Stimulated activated CD8-positive, alpha-beta memory T cell treated with anti-CD3 and anti-CD28 coated beads, Interleukin-7, amount 100 ng/mL, for 1 hour (primary cell): ENCODE measurements at places on chromosomes 11 and 22.
A peak's percentile ranks its signal among the peaks of the same experiment; 100 is the strongest.

- no peak for DNase-seq
Observed at GRCh38 chr11:69443968-69444364, 37.5 kb upstream of the LINC01488 start.

- no peak for DNase-seq
Observed at GRCh38 chr22:40635043-40635939, 1.2 kb downstream of the MRTFA start.

DNA sequence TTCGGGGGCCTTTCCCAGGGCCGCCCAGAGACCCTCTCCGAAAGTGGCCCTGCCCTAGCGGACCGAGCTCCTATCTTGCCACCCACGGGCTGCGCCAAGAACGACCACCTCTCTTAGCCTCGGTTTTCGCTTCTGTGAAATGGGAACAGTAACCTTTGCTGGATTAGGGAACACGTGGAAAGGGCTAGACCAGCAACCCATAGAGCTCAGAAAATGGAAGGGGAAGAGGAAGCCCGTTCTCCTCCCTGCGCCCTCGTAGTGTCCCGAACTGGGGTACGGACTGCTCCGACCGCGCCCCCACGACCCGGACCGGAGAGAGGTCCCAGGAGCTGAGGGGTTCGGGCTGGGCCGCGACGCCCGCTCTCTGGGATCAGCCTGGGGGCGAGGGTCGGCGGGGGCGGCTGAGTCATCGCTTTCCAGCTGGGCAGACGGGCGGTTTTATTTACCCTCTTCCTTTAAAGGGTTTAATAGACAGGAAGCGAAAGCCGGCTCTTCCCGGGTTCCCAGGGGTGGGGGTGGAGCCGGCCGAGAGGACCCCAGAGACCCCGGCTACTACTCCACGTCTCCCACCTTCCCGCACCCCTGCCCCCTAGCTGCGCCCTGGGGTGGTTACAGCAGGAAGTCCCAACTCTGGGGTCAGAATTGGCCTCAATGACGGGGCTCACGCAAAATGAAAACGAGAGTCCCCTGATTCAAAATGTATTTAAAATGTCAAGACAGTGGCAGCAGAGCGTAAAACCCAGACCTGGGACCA lies 907 bp upstream of the PHLDA2 start:
- no peak for DNase-seq

DNA sequence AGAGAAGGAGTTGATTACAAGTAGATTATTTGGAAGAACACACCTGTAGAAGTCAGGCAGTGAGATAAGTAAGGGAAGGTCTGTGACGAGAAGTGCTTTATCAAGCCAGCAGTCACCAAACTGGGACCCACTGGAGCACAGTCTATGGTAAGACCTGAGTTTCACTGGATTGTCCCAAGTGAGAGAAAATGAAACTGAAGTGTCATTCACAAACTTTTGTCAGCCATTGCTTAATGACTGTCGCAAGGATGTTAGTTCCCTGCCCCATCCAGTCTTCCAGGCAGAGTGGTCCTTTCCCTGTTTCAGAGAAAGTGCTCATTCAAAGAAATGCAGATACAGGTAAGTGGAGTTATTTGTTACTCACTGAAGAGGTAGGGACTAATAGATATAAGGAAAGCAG lies 728.0 kb upstream of the TENM4 start:
- DNase-seq = no peak

DNA sequence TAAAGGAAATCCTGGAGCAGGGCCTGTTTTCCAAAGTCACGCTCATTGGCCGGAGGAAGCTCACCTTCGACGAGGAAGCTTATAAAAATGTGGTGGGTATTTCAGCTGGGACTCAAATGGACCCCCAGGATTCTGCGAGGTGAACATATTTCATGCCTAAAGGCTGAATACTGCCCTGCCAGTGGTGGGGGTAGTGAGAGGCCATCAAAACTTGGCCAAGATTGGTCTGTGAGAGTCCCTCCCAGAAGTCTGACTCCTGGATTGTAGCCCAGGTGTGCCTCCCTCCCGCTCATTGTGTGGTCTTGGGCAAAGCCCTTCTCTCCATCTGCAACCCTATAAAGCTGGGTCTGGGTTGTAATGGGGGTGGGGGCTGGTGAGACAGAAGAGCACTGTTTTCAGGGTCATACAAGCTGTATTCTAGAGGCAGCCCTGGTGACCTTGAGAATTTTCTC lies 853 bp downstream of the HTATIP2 start:
- DNase-seq = no peak

DNA sequence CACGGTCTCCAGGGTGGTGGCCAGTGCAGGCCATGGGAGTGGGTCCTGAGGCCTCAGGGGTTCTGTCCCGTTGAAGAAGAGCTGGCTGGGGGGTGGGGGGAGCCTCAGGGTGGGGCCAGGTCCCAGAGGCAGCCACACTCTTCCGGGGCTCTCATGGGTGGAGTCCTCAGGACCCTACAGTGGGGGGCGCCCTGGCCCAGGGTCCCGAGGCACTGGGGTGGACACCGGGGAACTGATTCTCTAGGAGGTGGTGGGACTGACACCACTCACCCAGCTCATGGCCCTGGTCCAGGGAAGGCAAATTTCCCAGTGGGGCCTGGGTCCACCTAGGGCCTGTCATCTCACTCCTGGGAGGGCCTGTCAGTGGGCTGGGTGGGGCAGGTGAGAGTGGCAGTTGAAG lies 12.8 kb downstream of the GGT5 start:
- no peak for DNase-seq

DNA sequence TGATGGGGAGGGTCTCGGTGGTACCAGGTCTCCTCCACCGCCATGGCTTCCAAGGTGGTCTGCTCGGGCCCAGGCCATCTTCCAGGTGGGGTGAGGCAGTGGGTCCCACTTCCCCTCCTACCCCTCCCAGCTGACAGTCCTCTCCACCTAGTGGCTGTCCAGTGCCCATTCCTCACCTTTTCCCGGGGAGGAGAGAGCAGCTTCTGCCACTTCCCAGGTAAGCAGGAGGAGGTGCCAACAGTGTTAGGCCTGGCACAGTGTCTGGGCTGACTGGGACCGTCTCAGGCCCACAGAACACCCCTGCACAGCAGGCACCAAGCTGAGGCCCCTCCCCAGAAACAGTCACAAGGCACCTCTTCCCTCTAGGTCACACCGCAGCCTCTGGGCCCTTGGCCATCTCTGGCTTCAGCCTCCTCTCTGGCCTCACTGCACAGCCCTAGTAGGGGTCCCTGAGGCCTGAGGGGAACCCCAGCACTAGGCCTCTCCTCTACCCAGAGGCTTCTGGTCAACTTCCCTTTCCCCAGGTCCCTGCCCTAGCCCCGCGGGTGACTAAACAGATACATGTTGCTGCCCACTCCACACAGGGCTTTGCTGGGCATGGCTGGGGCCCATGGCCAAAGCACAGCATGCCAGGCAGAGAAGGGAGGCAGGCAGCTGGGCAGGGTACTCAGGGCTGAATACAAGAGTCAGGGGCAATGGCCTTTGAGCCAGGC lies 2.3 kb upstream of the ANKRD13D start:
- DNase-seq = no peak

DNA sequence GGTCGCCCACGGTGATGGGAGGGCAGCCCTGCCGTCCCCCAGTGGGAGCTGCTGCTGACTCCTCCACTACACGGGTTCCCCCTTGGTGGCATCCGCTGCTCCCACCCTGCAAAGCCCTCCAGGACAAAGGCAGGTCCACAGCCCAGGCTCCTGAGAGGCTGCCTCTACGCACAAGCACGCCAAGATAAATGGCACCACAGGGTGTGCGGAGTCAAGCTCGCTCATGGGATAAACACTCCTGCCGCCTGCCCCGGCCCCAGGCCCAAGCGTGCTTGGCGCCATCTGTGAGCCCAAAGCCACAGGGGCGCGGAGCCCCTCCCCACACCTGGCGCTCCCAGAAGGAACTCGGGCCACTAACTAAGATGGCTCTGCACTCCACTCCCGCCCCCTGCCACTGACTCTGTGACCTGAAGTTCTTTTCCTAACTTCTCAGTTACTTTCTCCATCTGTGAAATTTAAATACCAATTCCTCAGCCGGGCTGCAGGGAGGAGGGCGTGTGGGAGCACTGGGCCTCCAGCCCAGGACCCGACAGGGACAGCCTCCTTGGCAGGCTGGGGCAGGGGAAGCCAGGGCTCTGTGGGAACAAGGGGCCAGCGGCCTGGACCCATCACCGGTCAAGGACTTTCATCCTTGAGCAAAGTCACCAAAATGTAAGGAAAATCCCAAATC lies 14.9 kb downstream of the EHD1 start:
- no peak for DNase-seq

- no peak for DNase-seq
Observed at GRCh38 chr11:63937713-63938478, 906 bp upstream of the NAA40 start.

GRCh38 chr22:21824445-21824912 lies 43.0 kb downstream of the MAPK1 start:
- DNase-seq = no peak

GRCh38 chr22:19779685-19780268 lies 19.2 kb downstream of the TBX1 start:
- DNase-seq = no peak

DNA sequence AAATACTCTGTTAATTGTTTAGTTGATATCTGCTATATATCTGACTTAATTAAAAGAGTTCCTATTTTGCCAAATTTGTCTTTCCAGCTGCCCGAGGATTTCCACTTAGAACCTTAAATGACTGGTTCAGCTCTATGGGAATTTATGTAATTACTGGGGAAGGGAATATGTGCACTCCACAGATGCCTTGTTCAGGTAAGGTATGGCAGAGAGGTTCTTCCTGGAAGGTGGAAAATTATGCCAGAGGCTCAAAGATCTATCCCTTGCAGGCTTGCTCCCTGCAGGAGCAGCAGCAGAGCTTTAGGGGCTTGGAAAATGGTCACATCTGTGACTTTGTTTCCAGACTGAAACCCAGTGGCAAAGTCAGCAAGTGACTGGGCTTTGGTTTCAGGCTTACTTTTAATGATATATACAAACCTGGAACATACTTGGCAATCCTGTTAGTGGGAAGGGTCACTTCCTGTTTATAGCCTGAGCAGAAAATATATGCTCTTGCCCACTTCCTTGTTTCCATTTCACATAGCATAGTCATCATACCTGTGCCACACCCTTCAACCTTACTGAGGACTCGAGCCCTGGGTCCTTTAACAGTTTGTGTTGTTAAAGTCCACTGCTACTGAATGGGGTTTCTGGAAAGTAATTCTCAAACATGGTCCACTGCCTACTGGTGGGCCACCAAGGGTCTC lies 23.7 kb downstream of the WBP2NL start:
- DNase-seq = no peak

GRCh38 chr22:21041937-21042336 lies 3.8 kb upstream of the LRRC74B start:
- DNase-seq = no peak

- no peak for DNase-seq
Observed at GRCh38 chr22:30838111-30838510, 130.5 kb downstream of the MORC2 start.

- no peak for DNase-seq
Observed at GRCh38 chr11:119532551-119532950, 109.6 kb upstream of the THY1 start.

DNA sequence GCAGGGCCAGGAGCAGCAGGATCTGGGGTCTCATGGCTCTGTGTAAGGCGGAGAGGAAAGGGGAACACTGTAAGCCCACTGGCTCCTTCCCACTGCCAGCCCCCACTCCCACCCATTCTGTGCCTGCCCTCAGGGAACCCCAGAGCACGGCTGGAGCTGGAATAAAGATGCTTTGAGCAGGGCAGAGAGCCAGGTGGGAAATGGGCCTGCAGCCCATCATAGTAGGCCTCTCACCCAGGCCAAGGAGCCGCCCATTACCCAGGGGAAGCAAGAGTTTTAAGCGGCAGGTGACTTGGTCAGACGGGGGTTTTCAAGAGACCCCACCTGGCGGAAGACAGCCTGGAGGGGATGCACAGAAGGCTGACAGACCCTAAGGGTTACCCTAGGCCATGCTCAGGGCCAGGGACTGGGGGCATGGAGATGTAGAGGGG lies 4.6 kb downstream of the LRRC32 start:
- DNase-seq = no peak

GRCh38 chr11:19508165-19508564 lies 204.5 kb upstream of the NAV2 start:
- DNase-seq = no peak

GRCh38 chr22:49712195-49712791 lies 115.4 kb downstream of the BRD1 start:
- DNase-seq = no peak

GRCh38 chr11:7665473-7666291 lies 7.6 kb downstream of the CYB5R2 start:
- DNase-seq = peak; percentile 14

DNA sequence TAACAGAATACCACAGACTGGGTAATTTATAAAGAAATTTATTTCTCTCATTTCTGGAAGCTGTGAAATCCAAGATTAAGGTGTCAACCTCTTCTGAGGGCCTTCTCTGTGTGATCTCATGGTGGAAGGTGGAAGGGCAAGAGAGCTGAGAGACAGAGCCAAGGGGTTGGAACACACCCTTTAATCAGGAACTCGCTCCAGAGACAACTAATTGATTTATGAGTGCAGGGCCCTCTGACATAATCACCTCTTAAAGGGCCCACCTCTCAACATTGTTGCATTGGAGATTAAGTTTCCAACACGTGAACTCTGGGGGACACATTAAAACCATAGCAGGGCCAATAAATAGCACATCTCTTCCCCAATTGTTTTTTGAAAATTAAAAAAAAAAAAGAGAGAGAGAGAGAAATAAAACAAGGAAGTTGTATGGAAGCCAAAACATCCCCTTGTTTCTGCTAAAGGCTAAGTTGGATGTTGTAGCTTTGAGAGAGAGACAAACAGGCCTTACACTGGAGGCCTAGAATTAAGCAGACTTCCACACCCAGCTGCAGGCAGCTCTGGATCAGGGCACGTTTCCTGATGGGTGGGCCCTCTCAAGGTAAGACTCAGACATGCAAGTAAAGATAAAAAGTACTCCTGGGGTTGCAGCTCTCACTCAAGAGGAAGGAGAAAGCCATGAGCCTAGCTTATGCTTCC lies 64.1 kb upstream of the BIRC3 start:
- no peak for DNase-seq

GRCh38 chr11:71342116-71342515 lies 89.7 kb upstream of the SHANK2 start:
- no peak for DNase-seq

DNA sequence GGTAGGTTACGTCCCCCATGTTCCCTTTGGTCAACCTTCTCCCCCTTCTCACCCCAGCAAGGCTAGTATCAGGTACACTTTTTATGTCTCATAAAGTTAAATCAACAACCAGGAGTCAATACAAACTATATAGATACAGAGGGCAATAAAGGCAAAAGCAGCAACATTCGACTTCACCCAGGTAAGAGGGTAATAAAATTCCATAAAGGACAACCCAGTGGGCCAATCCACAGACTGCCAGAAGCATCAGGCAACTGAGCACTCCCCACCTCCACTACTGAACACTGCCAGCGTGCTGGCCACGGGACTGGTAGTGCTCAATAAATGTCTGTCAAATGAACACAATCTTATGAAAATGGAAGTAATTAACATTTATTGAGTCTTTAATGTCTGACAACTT lies 5.1 kb upstream of the MS4A18 start:
- DNase-seq = no peak
